NCI-H2081 (cell line): ENCODE measurements at places on chromosomes 13 and 19.

GRCh38 chr19:48051335-48052033, 7.6 kb upstream of the CABP5 start:
- DNase-seq = no peak

DNA sequence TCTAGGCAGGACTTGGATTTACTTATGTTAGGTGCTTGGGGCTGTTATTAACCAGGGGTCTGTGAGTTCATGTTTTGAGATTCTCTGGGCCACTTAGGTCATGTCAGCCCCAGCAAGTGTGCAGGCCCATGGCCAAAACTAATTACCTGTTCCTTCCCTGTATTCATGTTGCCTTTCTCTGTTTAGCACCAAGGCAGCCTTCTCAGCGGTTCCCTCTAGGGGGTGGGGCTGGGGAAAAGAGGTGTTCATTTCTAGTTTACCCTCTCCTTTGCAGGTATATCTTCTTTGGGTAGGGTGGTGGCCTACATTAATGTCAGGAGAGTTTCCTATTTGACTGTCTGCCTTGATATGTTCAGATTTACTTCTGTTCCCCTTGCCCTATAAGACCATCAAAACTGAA, 61.7 kb downstream of the PDS5B start:
- no peak for DNase-seq

- no peak for DNase-seq
Measured at GRCh38 chr19:32671883-32672593, 2.9 kb downstream of the ANKRD27 start.

- no peak for DNase-seq
Measured at GRCh38 chr19:30450835-30451321, 78.7 kb downstream of the ZNF536 start.

DNA sequence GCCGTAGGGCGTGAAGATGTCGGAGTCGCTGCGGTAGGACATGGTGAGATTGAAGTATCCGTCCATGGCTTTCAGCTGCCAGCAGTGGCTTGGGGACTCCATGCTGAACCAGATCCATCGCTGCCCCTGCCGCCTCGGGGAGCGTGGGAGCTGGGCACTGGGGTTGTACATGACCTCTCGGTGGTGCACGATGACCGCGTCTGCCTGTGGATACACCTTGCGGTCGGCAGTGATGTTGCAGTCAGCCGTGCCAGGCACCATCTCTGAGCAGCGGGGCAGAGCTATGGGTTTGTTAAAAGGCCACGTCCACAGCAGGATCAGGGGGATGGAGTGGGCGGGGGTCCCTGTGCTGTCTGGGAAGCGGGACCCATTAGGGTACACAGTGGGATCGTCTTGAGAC, 7.4 kb downstream of the FUT6 start:
- no peak for DNase-seq

DNA sequence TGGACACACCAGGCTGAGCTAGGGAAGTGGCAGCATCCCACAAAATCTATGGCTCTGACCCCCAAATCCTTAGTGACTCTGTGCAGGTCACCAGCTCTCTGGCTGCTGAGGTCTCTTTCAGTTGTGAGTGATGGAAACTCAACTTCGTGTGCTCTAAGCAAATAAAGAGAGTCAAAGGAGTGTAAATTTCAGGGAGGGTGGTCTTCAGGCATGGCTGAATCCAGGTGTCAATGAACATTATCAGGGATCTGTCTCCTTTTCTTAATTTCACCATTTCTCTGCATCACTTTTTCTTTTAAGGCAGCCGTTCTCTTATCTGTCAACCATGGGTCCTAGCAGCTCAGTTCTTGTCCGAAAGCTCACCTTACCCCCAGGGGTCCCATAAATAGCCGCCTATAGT, 6.2 kb downstream of the CYP4F12 start:
- no peak for DNase-seq

DNA sequence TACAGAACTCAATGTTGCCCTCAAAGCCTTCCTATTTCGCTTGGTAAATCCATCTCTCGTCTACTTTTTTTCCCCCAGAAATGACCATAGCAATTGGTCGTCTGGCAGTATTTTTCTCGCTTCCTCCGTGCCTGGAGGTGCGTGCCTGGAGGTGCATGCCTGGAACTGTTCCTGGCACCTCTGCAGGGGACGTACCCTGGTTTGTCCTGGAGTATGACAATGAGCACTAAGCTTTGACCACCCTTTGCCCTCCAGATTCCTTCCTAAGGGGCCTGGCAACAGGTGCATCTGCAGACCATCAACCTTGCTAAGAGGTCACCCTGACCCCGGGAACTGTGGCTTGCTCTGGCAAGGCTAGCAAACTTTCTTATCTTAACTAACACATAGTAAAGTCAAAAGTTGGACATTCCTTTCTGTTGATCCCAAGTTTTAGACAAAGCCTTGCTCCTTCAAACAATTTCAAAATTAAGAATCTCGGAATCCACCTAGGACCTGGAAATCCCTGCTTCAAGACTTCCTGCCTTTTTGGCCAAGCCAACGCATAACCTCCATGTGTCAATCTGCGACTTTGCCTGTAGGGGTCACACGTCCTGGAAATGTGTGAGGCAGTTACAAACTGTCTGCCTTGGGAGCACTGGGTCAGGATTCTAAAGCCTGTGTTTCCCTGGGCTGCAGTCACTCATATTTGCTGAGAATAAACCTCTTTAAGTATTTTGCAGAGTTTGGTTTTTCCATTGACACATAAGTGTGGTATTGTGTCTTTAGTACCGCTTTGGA, 28.8 kb upstream of the TUBGCP3 start:
- no peak for DNase-seq
